Occipital lobe (tissue), 3 donors: ENCODE measurements at places on chromosomes 7 and 10.

GRCh38 chr10:92778091-92778490 is 70.2 kb upstream of the EXOC6 start:
- DNase-seq = no peak

- no peak for DNase-seq
These were observed 130.4 kb upstream of the GHITM start for GRCh38 chr10:84008878-84009277.

- DNase-seq = no peak
These were observed 35.9 kb downstream of the IL6 start for GRCh38 chr7:22762866-22763265.

- no peak for DNase-seq
These were observed 45.2 kb downstream of the HTR5A start for GRCh38 chr7:155115288-155115687.

DNA sequence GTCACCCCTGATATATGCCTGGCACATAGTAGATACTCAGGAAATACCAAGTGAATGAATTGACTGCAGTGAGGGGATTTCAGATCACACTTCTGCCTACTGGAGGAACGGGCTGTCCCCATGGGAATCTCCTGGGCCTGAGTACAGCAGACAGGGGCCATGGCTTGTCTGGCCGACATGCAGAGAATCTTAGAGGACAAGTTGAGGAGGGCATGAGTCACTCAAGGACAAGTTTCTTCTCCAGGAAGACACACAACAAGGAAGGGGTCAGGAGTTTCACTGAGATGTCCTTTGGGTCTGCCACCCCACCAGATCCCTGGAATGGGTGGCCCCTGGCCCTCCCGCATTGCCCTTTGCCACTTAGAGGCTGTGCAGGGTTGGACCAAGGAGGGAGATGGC is 20.7 kb downstream of the PLPP4 start:
- no peak for DNase-seq

GRCh38 chr7:131225619-131226513 is 101.8 kb upstream of the MKLN1 start:
- DNase-seq = no peak

- no peak for DNase-seq
These were observed 203.4 kb upstream of the FRMD4A start for GRCh38 chr10:14534152-14534551.
